ENCODE measurements at places on chromosomes 2 and 18.

DNA sequence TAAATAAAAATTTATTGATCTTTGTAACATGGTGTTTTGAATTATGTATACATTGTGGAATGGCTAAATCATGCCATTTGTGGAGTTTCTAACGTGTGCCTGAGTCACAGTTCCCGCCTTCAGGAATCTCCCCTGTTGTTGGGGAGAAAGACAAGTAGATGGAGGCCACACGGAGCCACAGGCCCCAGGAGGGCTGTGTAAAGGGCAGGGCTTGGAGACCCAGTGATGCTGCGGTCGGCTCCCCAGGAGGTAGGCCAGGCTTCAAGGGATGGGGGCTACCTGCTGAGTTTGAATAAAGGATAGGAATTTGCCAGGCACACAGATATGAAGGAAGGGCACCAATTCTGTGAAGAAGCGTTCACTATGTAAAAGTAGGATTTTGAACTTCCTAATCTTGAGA, 257.1 kb downstream of the GBX2 start:
- no peak for DNase-seq

DNA sequence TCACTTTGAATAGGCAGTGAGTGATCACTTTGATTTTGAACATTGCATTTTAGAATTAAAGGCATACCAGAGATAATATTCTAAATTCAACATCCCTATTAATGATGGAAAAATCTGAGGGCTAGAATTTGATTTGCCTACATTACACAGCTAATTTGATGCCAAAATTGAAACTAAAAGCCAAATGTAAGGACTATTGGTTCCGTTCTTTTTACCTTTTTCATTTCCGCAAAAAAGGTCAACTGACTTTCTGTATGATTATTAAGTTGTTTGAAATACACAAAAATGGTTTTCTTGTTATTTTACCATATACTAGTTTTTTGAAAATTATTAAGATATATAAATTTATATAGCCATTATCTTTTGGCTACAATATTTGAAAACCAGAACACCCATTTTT, 117.5 kb downstream of the SCN3A start:
- no peak for DNase-seq

- DNase-seq = no peak
Observed at GRCh38 chr2:226836548-226836885, 663 bp downstream of the RHBDD1 start.

GRCh38 chr2:25982273-25982967, at the start of gene KIF3C:
TSS of gene KIF3C (minus strand) at chr2:25982497. CDS start at chr2:25981917, 580 bp downstream.
- peak; percentile 52 for DNase-seq

Data from activated naive CD4-positive, alpha-beta T cell (primary cell).